Ovary (tissue), 10 donors: ENCODE measurements at places on chromosomes 16 and 17. TPM values are rescaled to one million over a fixed set of nuclear protein-coding genes. Genes with fewer than 3 reads are reported as not detected.

GRCh38 chr17:83081684-83082201 is 2.3 kb downstream of the METRNL start:
- no peaks in the 10 kb centered on the region for H3K27me3 ChIP-seq
- peaks cover 12% of the 10 kb centered on the region for H3K4me1 ChIP-seq
- no peak for DNase-seq
- H3K36me3 ChIP-seq: no peaks in the 10 kb centered on the region
- no peak overlapping the region for H3K27ac ChIP-seq
- H3K4me3 ChIP-seq: peak overlapping the region; percentile 53

GRCh38 chr17:27623614-27624013 is 7.4 kb upstream of the LGALS9 start:
- no peaks in the 10 kb centered on the region for H3K27me3 ChIP-seq
- H3K4me3 ChIP-seq: no peak overlapping the region
- DNase-seq: no peak
- H3K27ac ChIP-seq: no peak overlapping the region
- no peaks in the 10 kb centered on the region for H3K4me1 ChIP-seq
- H3K36me3 ChIP-seq: no peaks in the 10 kb centered on the region

DNA sequence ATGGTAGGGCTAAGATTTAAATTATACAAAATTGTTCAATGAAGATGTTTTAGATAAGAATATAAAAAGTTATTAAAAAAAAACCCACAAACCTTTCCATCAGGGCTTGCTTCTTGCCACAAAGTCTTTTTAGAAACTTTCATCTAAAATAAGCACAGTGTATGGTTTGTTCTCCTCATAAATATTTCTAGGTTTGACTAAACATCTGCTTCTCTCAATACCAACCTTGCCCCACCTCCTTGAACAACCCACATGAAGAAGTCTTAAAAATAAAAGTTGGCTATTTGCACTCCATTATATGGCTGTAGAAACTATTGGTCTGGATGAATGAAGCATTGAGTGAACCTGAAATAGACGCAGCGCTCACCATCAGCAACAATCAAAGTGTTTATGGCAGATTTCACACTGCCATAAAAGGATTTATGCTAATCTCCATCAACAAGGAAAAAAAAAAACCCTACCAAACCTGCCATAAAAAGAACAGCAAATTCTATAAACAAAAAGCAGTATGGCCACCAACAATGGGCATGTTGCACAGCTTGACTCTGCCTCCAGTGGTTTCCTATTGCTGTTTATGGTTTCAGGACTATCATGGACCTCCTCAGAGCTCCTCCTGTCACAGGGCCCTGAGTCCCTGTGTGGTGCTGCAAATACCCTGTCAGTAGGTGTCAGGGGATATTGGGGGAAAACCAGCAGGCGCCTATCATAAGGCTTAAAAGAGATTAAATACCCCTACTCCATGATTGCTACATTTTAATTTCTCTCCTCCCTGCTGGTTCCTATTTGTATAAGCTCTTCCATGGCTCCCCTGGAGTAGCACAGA is 37.6 kb downstream of the SNX11 start:
- no peaks in the 10 kb centered on the region for H3K4me1 ChIP-seq
- H3K36me3 ChIP-seq: no peaks in the 10 kb centered on the region
- DNase-seq: no peak
- no peak overlapping the region for H3K27ac ChIP-seq
- H3K27me3 ChIP-seq: no peaks in the 10 kb centered on the region
- H3K4me3 ChIP-seq: no peak overlapping the region

DNA sequence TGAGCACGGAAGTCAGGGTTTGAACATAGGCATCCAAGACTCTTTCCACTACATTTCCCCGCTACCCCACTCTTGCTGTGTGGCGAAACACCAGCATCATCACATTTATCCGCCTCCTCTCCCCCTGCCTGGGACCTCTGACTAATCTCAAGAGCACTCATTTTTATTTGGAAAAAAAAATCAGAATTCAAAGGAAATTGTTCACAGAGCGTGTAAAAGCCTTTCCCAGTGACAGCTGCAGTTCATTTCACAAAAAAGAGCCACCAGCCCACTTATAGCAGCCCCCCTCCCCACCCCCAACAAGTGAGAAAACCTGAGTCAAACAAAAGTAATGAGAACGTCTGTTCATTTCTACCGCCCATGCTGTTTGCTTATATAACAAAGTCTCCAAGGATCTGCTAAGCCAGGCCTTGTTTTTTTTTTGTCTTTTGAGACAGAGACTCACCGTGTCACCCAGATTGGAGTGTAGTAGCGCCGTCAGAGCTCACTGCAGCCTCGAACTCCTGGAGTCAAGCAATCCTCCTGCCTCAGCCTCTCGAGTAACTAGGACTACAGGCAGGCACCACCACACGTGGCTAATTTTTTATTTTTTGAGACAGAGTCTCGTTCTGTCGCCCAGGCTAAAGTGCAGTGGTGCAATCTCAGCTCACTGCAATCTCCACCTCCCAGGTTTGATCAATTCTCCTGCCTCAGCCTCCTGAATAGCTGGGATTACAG is 48.3 kb upstream of the HAPSTR1 start:
- DNase-seq: no peak
- no peaks in the 10 kb centered on the region for H3K4me1 ChIP-seq
- H3K36me3 ChIP-seq: no peaks in the 10 kb centered on the region

Gene HASPIN
- total RNA-seq: 0.12 TPM

Gene NOD2
- total RNA-seq: 1.3 TPM

Gene MC1R
- 7.5 TPM for total RNA-seq
